ENCODE measurements at places on chromosomes 11 and 22.
A peak's percentile ranks its signal among the peaks of the same experiment; 100 is the strongest.

DNA sequence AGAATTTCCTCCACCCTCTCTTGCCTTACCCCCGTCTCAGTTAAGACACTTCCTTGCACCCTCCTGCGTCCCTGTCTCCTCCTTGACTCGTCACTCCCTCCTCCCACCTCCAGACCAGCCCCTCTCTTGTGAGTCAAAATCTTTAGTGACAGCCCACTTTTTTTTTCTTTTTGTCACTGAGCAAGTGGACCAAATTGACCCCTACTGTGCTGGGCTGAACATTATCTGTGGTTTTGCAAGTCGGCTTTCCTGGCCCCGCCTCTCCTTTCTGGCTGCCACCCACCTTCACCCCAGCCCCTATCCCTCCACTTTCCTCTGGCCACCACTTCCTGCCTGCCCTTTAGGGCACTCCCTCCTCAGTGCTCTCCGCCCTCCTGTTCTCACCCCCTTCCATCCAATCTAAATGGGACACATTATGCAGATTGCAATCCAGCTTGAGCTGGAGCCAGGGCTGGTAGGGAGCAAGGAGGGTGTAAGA lies at the start of gene APLNR:
Gene APLNR (minus strand): TSS at position 47 of the 478 bp plus-strand sequence. CDS start 246 bp downstream, outside the sequence.
- H3K36me3 ChIP-seq, result no peaks in the 10 kb centered on the region
- DNase-seq, result no peak
- H3K4me3 ChIP-seq, result peak within 1 kb of the TSS; percentile 85
- H3K27me3 ChIP-seq, result peaks cover 18% of the 10 kb centered on the region

DNA sequence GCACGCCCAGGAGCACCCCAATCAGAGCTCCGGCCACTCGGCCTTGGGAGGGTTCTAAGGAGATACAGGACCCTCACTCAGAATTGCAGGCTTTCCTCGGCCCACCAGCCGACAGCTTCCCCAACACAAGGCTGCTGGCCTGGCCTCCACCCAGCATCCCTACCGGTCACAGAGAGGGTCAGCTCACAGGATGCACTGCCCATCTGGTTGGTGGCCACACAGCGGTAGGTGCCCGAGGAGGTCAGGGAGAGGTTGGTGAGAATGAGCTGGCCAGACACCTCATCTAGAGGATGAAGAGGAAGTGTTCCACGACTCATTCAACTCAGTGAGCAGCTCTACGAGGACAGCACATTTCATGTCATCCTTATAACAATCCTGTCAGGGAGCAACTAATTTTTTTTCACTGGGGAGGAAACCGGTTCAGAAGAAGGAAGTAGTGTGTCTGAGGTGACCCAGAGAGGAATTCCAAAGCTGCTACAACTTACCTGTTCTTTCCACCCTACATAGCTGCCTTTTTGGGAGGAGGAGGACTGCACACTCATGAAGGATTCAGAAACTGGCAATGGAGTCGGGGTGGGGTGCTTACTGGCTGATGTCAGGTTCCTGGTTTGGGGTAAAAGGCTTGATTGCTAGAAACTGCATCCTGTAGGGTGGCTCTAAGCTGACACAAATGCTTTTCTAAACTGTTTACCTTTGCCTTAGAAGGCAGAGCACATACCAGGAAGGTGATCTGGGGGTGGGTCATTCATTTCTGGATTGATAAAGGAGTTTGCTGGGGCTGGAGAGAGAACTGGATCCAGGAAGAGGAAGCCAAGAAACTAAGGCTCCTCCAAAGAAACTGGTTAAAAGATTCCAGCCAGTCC lies 3.3 kb downstream of the VSIG2 start:
- peak overlapping the region; percentile 56 for H3K4me3 ChIP-seq
- H3K27me3 ChIP-seq, result peaks cover 40% of the 10 kb centered on the region
- no peak for DNase-seq
- peaks cover 72% of the 10 kb centered on the region for H3K4me1 ChIP-seq
- H3K36me3 ChIP-seq, result peaks cover 27% of the 10 kb centered on the region

DNA sequence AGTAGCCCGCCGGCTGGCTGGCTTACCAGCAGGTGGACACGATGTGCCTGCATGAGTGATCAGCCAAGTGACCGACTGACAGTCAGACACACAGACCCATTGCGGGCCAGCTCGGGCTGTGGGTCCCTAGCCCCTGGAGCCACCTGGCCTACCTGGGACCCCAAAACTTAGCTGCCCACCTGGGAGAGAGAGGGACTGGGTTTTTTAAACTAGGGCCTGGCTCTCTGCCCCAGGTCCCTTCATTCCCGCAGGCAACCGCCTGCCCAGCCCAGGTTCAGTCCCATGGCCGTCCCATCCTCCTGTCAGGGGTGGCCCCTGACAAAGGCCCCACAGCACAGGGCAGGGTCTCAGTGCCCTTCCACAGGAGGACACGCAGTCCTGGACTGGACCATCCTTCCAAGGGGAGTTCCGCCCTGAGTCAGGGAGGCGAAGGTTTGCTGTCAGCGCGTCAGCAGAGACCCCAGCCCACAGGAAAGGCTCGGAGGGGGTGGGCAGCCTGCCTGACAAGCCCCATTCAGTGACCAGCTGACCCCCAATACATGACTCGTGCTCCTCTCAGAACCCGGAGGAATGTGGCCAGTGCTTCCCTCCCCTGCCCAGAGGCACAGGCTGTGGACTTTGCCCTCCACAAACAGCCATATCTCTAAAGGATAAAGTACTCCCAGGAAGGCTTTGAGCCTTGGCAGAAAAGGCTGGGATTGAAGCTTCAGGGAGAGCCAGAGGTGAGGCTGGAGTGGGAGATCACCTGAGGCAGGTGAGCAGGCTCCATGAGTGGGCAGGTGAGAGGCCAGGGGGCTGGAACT lies 8.4 kb downstream of the SLCO2B1 start:
- no peak overlapping the region for H3K4me3 ChIP-seq
- H3K27me3 ChIP-seq, result peaks cover 14% of the 10 kb centered on the region
- H3K4me1 ChIP-seq, result peaks cover 62% of the 10 kb centered on the region
- H3K27ac ChIP-seq, result peak overlapping the region; percentile 77

- H3K4me1 ChIP-seq, result peaks cover 21% of the 10 kb centered on the region
- no peak for DNase-seq
- no peak overlapping the region for H3K4me3 ChIP-seq
- H3K36me3 ChIP-seq, result peaks cover 29% of the 10 kb centered on the region
- H3K27me3 ChIP-seq, result peaks cover 18% of the 10 kb centered on the region
These were observed 2.8 kb upstream of the PHLDB1 start for GRCh38 chr11:118604566-118604965.

DNA sequence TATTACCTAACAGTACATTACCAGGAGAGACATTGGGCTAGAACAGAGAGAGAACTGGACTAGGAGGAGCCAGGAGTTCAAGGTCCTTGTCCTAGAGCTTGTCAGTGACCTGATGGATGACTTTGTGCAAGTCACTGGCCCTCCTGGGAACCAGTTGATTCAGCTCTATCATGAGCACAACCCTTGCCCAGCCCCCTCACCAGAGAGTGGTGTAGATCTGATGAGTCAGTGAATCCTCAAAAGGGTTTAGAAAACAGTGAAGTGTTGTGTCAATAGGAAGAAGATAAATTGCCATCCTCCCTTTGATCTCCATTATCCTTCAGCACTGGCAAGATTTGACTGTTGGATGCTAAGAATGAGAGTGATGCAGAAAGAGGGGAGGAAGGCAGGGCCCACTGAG lies 24.3 kb downstream of the NEU3 start:
- no peak for DNase-seq
- no peak overlapping the region for H3K4me3 ChIP-seq
- H3K27ac ChIP-seq, result no peak overlapping the region
- no peaks in the 10 kb centered on the region for H3K4me1 ChIP-seq

GRCh38 chr11:7577291-7578190 lies 63.7 kb downstream of the PPFIBP2 start:
- peaks cover 48% of the 10 kb centered on the region for H3K4me1 ChIP-seq
- H3K4me3 ChIP-seq, result no peak overlapping the region
- DNase-seq, result peak; percentile 34
- peaks cover 16% of the 10 kb centered on the region for H3K27me3 ChIP-seq
- H3K36me3 ChIP-seq, result no peaks in the 10 kb centered on the region

DNA sequence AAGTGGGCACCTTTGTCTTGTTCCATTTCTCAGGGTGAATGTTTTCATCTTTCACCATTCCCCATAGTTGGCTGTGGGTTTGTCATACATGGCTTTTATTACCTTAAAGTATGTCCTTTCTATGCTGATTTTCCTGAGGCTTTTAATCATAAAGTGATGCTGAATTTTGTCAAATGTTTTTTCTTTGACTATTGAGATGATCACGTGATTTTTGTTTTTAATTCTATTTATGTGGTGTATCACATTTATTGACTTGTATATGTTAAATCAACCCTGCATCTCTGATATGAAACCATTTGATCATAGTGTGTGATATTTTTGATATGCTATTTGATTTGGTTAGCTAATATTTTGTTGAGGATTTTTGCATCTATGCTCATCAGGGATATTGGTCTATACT lies 216.4 kb upstream of the FAT3 start:
- H3K27me3 ChIP-seq, result no peaks in the 10 kb centered on the region
- H3K4me3 ChIP-seq, result no peak overlapping the region
- DNase-seq, result no peak

GRCh38 chr11:128827191-128827893 lies 39.8 kb downstream of the KCNJ1 start:
- H3K4me3 ChIP-seq, result no peak overlapping the region
- peaks cover 62% of the 10 kb centered on the region for H3K4me1 ChIP-seq
- no peak for DNase-seq
- H3K27me3 ChIP-seq, result peaks cover 1% of the 10 kb centered on the region
- no peaks in the 10 kb centered on the region for H3K36me3 ChIP-seq

DNA sequence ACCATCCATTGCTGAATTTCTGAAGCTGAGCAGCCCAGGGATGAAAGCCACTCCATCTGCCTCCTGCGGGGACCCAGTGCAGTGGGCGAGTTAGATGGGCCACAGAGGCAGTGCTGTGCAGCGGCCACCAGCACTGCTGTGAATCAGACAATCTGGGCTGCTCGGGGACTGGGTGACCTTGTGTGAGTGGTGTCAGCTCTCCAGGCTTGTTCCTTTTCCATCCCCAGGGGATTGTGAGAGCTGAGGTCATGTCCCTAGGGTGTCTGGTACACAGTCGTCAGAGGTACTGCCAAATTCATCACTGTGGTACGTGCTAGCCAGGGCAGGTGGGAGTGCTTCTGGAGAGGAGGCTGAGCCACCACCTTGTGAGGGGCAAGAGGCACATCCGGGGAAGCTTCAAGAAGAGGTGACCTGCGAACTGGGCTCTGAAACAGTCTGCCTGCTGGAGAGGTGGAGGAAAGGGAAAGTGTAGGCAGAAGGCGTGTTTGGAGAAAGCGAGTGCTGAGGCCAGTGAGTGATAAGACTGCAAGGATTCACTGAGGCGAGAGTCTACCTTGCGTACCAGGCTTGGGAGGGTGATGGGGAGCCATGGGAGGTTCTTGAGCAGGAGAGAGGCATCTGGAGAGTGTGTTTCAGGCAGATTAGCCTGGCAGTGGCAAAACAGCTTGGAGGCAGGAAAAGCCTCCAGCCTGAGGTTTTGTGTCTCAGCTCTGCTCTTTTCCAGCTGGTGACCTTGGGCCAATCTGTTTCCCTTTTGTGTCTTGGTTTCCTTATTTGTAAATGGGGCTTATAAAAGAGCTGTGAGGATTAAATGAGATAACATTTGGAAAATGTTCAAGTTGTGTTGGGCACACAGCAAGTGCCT lies 22.7 kb downstream of the CACNA1I start:
- H3K27ac ChIP-seq, result peak overlapping the region; percentile 19
- DNase-seq, result no peak
- H3K27me3 ChIP-seq, result peaks cover 12% of the 10 kb centered on the region
- H3K36me3 ChIP-seq, result no peaks in the 10 kb centered on the region
- H3K4me1 ChIP-seq, result peaks cover 3% of the 10 kb centered on the region
- H3K4me3 ChIP-seq, result no peak overlapping the region

- peaks cover 6% of the 10 kb centered on the region for H3K27me3 ChIP-seq
- H3K36me3 ChIP-seq, result no peaks in the 10 kb centered on the region
- H3K4me3 ChIP-seq, result peak overlapping the region; percentile 28
- peak overlapping the region; percentile 41 for H3K27ac ChIP-seq
These were observed 129.3 kb downstream of the FBXO7 start for GRCh38 chr22:32603651-32604540.

DNA sequence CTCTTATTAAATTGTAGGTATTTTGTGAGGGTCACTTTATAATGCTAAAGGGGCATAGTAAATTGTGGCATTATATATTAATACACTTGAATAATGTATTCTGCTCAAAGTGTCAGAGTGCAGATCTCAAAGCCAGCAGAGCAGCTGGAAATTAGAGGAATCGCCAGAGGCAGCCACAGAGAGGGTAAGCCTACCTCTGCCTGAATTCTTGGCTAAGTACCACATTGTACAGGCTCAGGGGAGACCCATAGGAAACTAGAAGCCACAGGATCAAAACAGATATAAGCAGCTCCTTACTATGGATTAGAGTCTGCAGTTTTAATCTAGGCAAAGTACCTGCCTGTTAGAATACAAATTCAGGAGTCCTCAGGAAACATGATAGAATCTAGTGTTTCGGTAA lies 249.3 kb downstream of the DDX10 start:
- DNase-seq, result no peak
- H3K36me3 ChIP-seq, result no peaks in the 10 kb centered on the region
- peaks cover 5% of the 10 kb centered on the region for H3K27me3 ChIP-seq

GRCh38 chr11:72594493-72595291 lies 79.5 kb downstream of the PDE2A start:
- H3K4me1 ChIP-seq, result peaks cover 14% of the 10 kb centered on the region
- H3K4me3 ChIP-seq, result peak overlapping the region; percentile 62
- H3K27me3 ChIP-seq, result peaks cover 27% of the 10 kb centered on the region
- peaks cover 22% of the 10 kb centered on the region for H3K36me3 ChIP-seq

DNA sequence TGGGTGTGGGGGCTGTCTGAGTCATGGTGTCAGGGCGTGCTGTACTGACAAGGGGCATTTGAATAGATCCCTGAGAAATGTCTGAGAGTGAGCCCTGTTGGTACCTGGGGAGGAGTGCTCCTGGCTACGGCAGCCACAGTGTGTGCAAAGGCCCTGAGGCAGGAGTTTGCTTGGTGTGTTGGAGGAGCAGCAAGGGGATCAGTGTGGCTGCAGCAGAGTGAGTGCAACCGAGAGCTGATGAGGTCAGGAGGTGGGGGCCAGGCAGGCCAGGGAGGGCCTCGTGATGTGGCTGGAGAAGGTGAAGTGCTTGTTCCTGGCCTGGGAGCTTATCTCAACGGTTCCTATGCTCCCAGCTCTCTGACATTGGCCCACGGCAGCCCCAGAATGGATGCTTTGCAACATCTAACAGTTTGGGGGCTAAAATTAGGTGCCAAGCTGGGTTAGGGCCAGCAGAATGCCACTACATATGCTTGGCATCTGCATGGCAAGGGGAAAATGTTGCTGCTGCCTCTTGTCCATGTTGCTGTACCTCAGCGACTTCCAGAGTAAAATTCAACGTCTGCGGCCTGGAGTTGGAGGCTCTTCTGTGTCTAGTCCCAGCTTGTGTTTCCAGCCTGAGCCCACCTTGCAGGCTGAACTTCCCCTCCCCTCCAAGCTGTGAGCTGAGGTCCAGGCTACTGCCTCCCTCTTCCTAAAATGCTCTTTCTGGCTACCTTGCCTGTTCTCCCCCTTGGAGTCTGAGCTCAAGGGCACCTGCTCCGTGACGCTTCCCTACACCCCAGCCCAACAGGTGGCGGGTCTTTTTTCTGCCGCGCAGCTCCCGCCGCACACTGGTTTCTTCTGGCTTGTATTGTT lies 48.2 kb upstream of the MYEOV start:
- peaks cover 1% of the 10 kb centered on the region for H3K36me3 ChIP-seq
- no peak overlapping the region for H3K27ac ChIP-seq
- no peak for DNase-seq
- H3K27me3 ChIP-seq, result peaks cover 5% of the 10 kb centered on the region
- no peak overlapping the region for H3K4me3 ChIP-seq

DNA sequence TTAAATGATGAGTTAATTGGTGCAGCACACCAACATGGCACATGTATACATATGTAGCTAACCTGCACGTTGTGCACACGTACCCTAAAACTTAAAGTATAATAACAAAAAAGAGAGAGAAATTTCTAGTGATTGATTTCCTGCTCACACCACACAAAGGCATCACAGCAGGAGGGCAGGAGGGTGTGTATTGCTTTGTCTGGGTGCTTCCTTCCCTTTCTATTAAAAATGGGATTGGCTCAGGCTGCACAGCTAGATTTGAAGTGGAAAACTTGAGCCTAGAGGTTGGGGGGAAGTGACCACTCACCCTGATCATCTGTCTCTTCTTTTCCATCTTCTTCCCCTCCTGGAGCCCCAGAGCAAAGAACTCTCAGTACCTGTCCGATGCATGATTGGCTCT lies 944 bp upstream of the SCGB1D2 start:
- H3K4me1 ChIP-seq, result no peaks in the 10 kb centered on the region
